GM23248 (cell line): ENCODE measurements at places on chromosomes 4 and X.

DNA sequence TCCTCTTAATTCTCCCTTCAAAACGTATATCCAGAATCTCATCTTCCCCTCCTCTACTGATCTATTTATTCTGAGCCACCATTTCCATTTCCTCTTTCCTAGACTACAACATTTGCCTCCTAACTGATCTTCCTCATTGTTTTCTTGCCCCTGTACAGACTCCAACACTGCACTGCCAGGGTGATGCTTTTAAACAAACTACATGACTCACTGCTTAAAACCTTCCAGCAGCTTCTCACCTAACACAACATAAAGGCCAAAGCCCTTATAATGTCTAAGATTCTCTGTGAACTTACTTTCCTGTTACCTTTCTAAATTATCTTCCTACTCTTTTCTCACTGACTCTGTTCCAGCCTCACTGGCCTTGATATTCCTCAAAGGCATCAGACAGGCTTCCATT lies 161.0 kb upstream of the HS3ST1 start:
- DNase-seq, result no peak
- H3K27me3 ChIP-seq, result no peaks in the 10 kb centered on the region
- no peaks in the 10 kb centered on the region for H3K4me1 ChIP-seq

DNA sequence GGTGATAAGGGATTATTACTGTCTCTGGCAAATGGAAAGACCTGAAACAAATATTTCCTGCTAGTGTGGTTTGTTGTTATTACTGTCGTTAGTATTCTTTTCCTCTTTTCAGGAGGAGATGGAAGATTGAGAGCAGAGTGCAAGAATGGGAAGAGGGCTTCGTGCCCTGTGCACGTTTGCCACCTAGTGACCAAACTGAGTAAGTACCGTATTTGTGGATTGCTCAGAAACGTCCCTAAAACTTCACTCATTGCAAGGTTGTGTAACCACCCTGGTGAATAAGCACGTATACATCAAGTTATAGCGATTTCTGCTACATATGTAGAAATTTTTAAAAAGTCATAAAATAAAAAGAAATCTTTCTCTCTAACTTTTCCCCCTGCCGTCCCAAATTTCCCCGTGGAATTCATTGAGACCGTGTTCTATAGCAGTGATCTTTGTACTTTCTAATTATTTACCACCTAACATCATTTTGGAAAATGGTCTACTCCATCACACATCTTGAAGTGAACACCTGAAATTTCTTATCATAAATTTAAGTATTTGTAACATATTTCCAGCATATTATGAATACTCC lies 24.3 kb downstream of the LINC00632 start:
- no peak overlapping the region for H3K4me3 ChIP-seq
- no peaks in the 10 kb centered on the region for H3K4me1 ChIP-seq

DNA sequence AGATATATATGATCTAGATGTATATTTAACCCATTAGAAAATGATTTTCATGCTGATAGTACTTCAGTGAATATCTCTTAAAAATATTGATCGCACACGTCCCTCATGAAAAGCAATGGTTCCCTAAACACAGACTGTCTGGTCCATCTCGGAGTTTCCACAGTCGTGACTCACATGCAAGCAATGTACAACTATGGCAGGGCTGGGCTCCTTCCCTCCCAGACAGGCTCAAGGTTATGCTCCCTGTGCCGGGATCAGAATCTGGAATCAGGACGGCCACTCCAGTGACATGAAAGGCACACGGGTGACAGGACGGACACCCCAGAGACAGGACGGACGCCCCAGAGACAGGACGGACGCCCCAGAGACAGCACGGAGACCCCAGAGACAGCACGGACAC lies 40.2 kb upstream of the PPP2R3B start:
- H3K36me3 ChIP-seq, result no peaks in the 10 kb centered on the region
- no peak for DNase-seq
- no peaks in the 10 kb centered on the region; the same call in 1 of the 2 replicates for H3K27me3 ChIP-seq
- H3K4me3 ChIP-seq, result no peak overlapping the region
- no peaks in the 10 kb centered on the region for H3K4me1 ChIP-seq

- H3K27me3 ChIP-seq, result no peaks in the 10 kb centered on the region
- no peak overlapping the region for H3K27ac ChIP-seq
- no peaks in the 10 kb centered on the region for H3K36me3 ChIP-seq
Measured at GRCh38 chrX:9458516-9459078, 6.3 kb upstream of the TBL1X start.

DNA sequence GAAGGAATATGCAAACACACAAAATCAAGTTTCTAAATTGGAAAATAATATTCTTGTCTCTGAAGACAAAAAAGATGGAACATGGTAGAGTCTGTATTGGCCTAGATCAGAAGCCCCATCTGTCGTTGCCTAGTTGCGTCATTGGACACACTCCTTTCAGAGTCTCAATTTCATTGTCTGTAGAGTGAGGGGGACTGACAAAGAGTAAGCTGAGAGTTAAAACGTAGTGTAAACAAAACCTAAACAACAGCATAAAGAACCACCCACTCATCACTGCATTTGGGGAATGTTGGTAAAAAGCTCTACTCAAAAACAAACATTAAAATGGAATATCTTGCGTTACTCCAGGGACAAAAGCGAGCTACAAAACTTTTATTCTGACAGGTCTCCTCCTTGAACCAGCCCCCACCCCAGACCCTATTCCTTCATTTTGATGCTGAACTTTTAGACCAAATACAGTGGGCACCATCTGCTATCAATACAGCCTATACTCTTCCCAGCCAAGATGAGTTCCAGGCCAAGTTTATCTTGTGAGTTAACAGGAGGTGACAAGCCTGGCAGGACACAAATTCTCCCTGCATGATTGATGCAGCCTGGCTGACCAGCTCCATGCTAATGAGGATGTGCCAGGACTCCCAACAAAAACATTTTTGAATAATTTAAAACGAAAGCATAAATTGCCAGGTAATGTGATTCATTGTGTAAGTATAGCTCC lies 125.2 kb downstream of the COL25A1 start:
- H3K4me1 ChIP-seq, result no peaks in the 10 kb centered on the region
- H3K27me3 ChIP-seq, result no peaks in the 10 kb centered on the region
- no peak overlapping the region for H3K27ac ChIP-seq
- no peaks in the 10 kb centered on the region for H3K36me3 ChIP-seq
- DNase-seq, result no peak

DNA sequence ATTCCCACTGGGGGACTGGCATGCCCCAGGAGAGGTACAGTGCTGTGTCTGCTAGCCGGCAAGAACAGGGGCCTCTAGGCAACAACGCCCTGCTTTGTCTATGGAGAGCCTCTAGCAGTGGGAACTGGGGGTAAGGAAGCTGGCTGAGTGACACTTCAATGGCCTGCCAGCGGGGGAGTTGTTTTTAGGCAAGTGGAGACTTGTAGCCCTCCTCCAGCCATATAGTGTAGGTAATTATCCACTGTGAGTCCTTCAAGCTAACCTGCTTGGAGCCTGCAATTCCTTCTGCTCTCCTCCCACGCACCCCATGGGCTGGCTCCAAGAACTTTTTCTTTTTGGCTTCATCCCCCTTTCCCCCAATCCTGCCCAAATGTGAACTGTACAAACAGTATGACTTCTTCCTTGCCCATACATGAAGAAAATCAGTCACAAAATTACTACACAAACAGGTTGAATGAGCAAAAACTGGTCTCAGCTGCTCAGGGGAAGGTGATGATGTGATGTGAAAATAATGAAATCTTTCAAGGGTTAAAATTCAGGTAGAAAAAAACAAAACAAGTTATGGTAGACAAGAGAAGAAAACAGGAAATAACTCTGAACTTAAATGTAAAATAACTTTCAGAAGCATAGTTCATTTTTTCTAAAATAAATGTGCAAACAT lies 33.1 kb downstream of the LEF1 start:
- no peak for DNase-seq
- no peaks in the 10 kb centered on the region for H3K36me3 ChIP-seq
- peaks cover 25% of the 10 kb centered on the region for H3K27me3 ChIP-seq

GRCh38 chr4:86243750-86244149 lies 116.1 kb downstream of the MAPK10 start:
- no peak overlapping the region for H3K4me3 ChIP-seq
- H3K27ac ChIP-seq, result no peak overlapping the region
- H3K27me3 ChIP-seq, result no peaks in the 10 kb centered on the region
- no peaks in the 10 kb centered on the region for H3K36me3 ChIP-seq

DNA sequence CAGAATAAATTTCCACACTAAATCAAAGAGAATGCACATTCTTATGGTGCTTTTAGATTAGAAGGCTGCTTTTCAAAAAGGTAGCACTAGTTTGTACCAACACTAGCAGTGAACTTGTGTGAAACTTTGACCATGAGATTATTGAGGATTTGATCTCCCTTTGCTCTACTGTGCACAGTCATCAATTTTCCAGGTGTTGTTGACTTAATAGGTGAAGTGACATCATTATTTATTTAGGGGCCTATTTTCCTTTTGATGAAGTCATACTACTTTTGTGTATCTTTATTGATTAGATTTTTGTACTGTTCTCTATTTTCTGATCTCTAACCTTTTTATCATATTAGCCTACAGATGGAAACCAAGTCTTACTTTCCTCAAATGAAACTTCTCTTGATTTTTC lies 507.9 kb upstream of the LCORL start:
- no peak overlapping the region for H3K4me3 ChIP-seq
- H3K36me3 ChIP-seq, result no peaks in the 10 kb centered on the region
- H3K27me3 ChIP-seq, result no peaks in the 10 kb centered on the region
- H3K4me1 ChIP-seq, result no peaks in the 10 kb centered on the region

GRCh38 chr4:173076903-173077634 lies 91.5 kb upstream of the GALNT7 start:
- no peak overlapping the region for H3K27ac ChIP-seq
- H3K36me3 ChIP-seq, result no peaks in the 10 kb centered on the region
- H3K4me1 ChIP-seq, result no peaks in the 10 kb centered on the region

GRCh38 chr4:3689006-3689405 lies 77.2 kb upstream of the ADRA2C start:
- H3K4me1 ChIP-seq, result no peaks in the 10 kb centered on the region
- no peak for DNase-seq
- H3K27me3 ChIP-seq, result peaks cover 23% of the 10 kb centered on the region
- H3K36me3 ChIP-seq, result no peaks in the 10 kb centered on the region
- H3K27ac ChIP-seq, result no peak overlapping the region
- no peak overlapping the region for H3K4me3 ChIP-seq

DNA sequence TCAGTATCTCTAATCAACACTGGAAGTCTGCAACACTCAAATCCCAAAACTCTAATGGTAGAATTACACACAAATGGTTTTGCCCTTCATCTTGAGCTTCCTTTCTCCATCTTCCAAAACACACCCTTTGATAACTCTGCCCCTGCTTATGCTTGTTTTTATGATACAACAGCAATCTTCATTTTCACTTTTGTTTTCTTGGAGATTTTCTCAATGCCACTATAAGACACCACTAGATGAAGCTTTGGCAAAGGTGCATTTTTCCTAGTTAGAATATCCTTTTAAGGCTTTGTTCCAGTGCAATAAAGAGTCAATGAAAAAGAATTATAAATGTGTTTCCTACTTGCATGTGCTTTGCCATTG lies 472.4 kb upstream of the NWD2 start:
- no peaks in the 10 kb centered on the region for H3K36me3 ChIP-seq
- no peak overlapping the region for H3K4me3 ChIP-seq
- no peaks in the 10 kb centered on the region for H3K27me3 ChIP-seq
- DNase-seq, result no peak
- no peaks in the 10 kb centered on the region for H3K4me1 ChIP-seq

DNA sequence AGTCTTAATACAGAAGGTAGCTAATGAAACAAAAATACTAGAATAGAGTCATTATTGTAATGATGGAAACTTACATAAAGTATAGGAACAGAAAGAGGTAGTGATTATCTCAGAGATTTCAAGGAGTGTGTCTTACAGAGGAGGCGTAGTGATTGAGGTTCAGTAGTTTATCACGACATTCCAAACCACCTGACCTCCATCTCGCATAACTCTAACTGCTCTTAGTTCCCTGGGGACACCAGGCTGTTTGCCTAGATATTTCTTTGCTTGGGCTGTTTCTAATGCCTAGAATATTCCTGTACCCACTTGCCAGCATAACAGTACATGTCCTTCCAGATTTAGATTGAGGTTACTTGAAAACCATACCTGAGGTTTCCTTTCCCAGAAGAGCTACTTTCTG lies 29.1 kb downstream of the STAG2 start:
- H3K4me3 ChIP-seq, result no peak overlapping the region
- H3K27ac ChIP-seq, result no peak overlapping the region
- no peaks in the 10 kb centered on the region for H3K27me3 ChIP-seq
- no peak for DNase-seq
- H3K36me3 ChIP-seq, result no peaks in the 10 kb centered on the region

DNA sequence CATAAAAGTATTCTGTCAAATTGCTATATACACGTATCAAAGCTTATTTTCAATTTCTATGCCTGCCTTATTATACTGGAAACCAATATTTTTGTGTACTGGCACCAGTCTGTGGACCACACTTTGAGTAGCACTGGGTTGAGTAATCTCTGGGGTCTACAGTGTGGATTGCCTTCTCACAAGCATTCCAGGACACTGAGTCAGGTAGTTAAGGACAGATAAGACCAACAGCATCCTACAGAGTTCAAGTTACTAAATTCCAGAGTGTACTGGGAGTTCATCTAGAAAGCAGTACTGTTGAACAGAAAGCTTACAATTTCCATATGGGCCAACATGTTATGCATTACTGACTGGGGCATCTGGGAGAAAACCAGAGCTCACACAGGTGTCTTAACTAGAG lies 61.8 kb downstream of the VMA21 start:
- H3K27me3 ChIP-seq, result no peaks in the 10 kb centered on the region
- H3K4me1 ChIP-seq, result no peaks in the 10 kb centered on the region
- DNase-seq, result peak; percentile 0

GRCh38 chr4:2699534-2699933 lies 56.6 kb downstream of the TNIP2 start:
- H3K36me3 ChIP-seq, result peaks cover 64% of the 10 kb centered on the region; the same call in 1 of the 2 replicates
- no peaks in the 10 kb centered on the region for H3K27me3 ChIP-seq
- H3K4me3 ChIP-seq, result no peak overlapping the region
- no peak for DNase-seq

GRCh38 chrX:147180886-147181285 lies 366.3 kb upstream of the CXorf51A start:
- DNase-seq, result no peak
- no peak overlapping the region for H3K27ac ChIP-seq
- no peaks in the 10 kb centered on the region for H3K4me1 ChIP-seq
- H3K4me3 ChIP-seq, result no peak overlapping the region

DNA sequence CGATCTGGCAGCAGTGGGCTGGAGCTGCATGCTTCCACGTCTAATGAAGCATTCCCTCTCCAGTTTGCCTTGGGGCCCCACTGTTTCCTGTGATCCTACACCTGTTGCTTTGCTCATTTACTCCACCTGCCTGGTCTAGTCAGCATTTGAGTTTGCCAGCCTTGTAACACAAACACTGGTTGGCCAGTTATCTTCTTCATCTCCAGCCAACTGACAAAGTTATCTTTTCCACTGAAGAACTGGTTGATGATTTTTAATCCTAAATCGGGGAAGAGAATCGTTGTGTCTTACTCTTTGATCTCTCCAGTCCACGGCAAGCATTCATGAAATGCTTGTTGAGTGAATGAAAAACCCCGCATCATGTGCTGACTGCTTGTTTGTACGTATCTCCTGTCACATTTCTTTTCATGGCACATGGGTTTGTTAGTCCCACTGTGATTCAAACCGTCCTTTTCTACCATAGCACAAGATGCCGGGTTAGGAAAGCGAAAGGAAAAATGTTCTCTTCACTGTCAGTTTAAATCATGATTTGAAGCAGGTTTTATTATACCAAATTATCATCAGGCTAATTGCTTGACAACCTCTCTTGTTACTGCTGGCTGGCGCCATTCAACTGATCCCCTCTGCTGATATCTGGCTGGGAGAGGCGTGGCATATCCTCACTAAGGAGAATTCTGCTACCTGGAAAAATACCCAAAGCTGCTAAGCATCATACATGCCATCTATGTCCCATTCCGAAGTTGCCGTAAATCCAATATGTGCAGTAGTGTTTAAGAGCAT lies 144.8 kb downstream of the SHROOM3 start:
- no peak overlapping the region for H3K27ac ChIP-seq
- DNase-seq, result no peak
- H3K36me3 ChIP-seq, result no peaks in the 10 kb centered on the region
- H3K27me3 ChIP-seq, result no peaks in the 10 kb centered on the region
- H3K4me1 ChIP-seq, result peaks cover 4% of the 10 kb centered on the region; the same call in 1 of the 2 replicates
